ENCODE measurements at places on chromosomes 6 and 20.
A peak's percentile ranks its signal among the peaks of the same experiment; 100 is the strongest.

- no peak for DNase-seq
Measured at GRCh38 chr6:65546894-65547293, 160.1 kb downstream of the EYS start.

- no peak for DNase-seq
Measured at GRCh38 chr6:33076406-33076934, 680 bp downstream of the HLA-DPB1 start.

DNA sequence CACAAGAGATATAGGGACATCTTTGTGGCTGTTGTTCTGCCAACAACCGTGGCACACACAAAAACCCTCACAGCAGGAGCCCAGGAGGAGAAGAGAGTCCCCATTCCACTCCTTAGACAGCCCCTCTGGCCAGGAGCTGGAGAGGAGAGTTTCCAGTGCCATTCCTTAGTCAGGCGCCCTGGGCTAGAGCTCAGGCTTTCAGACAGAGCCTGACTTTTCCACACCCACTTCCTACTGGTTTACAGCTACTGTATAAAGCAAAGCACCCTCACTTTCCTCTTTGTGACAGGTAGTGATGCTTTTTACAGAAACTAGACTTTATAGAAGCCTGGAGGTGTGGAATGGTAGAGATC lies 145.9 kb downstream of the SYCP2 start:
- DNase-seq: no peak

DNA sequence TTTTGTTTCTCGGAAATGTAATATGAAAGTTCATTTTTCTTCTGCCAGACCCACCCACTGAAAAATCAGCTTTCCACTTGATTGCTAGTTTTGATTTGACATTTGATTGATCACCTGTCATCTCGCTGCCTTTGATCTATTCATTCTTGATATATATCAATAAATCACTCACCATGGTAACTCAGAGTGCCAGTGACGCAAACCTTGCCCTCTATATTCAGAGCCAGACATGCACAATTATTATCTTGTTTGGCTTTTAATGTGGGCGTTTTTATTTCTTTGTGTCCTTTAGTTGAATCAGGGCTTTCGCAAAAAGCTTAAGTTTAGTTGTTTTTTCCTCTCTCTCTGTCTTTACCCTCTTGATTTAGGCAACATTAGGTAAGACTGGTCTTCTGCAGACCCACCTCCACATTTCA lies 2.0 kb downstream of the TSHZ2 start:
- DNase-seq: no peak

GRCh38 chr6:98977671-98978292 lies 30.0 kb upstream of the FBXL4 start:
- peak; percentile 35 for DNase-seq

DNA sequence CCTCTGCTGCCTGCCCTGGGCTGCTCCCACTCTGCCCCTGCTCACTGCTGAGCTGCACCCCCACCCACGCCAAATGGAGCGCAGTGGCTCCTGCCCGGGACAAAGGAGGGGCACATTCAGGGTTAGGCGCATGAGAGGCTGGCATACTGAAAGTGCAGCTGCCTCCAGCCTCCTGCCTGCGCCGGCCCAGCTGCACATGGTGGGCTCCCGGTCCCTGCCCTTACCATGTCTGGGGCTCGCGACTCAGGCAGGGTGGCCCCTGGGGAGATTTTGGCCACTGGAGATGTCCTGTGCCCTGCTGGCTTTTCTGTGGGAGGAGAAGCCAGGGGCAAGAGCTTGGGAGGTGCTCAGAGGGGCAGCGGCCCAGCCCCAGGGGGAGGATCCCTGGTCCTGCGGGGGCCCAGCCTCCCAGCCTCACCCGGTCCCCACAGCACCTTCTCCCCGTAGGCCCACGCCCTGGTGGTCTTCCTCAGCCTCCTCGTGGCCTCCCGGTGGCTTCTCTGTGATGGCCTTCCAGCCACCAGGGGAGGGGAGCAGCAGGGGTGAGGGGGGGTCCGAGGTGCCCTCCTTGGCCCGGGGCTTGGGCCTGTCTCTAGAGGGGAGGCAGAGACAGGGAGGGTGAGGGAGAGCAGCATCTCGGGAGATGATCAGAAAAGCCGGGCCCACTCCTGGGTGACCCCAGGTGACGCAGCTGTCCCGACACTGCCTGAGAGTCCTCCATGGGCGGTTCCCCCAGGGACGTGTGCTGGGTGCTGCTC lies 8.4 kb upstream of the CABLES2 start:
- no peak for DNase-seq

DNA sequence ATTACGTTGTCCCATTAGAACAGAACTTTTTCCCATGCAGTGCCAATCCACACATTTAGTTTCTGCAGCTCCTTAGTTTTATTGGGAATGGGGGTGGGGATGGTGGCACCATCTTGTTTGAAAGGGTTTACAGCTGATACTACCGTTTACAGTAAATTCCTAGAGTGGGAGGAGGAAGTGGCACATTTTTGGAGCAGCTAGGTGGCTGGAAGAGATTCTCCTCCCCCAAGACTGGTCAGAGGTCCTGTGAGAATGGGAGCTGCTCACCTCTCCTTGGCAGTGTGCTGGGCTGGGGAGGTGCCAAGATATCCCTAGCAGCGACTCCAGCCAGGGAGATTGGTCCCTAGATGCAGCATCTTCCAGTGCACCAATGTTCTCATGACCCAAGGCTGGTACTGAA lies 12.4 kb upstream of the CCN6 start:
- no peak for DNase-seq

Data from NCI-H1930 (cell line).